Activated naive CD4-positive, alpha-beta T cell treated with anti-CD3 and anti-CD28 coated beads, Interleukin-2, amount 50 U/mL, for 16 hours (primary cell): ENCODE measurements at places on chromosomes 6 and 20.

- no peak for DNase-seq
These were observed 181.6 kb upstream of the ECI2 start for GRCh38 chr6:4316867-4317400.

GRCh38 chr20:14986026-14986655 lies 648.7 kb upstream of the FLRT3 start:
- DNase-seq, result no peak

DNA sequence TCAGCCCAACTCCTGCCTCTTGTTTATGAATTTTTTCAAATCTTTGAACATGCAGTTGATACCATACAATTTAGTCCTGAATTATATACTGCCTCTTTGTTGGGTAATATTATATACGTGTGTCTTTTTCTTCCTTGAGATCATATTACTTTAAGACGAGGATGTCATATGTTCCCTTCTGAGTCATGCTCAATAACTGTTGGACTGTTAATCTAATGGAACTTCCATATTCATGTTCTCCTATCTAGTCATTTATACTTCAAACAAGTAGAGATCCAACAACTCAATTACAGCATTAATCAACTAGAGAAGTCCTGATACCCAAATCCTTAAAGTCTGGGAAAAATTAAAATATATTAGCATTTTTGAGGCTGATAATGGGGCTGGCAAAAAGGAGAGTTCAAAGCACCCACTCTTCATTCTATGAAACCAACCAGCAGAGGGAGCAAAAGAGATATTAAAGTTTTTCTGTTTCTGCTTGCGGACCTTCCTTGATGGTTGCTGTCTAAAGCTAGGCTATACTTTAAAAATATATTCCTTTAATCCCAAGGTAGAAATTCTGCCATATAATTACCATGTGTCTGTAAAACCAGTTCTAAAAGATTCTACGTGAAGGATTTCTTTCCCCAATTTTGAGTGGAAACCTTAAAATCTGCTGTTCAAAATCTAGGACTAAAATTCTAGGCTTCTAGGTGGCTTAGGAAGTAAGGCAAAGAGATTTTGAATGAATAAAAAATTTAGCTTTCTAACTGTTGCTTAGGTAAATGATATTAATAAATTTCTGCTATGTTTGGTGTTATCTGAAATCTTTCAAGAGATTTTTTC lies 498.9 kb downstream of the BCKDHB start:
- DNase-seq, result no peak

DNA sequence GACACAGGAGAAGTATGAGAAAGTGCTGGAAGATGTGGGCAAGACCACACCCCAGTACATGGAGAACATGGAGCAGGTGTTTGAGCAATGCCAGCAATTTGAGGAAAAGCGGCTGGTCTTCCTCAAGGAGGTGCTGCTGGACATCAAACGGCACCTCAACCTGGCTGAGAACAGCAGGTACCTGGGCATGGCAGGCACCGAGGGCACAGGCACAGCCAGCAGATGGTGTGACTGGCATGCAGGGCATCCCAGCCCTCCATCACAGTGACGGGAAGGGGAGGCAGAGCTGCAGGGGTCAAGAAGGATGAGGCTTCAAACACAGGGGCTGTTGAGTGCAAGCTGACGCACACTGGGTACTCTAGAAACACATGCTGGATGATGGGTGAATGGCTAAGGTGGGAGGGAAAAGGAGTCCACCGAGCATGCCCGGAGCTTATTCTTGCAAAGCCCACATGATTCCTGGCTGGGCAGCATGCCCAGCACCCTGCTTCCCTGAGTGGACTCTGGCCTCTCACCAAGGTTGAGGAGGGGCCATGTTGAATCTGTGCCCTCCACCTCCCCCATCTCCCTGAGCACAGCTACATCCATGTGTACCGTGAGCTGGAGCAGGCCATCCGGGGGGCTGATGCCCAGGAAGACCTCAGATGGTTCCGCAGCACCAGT lies 26.3 kb downstream of the SPDEF start:
- DNase-seq, result no peak

- DNase-seq, result no peak
These were observed 205.1 kb upstream of the GMDS start for GRCh38 chr6:2450546-2450945.

DNA sequence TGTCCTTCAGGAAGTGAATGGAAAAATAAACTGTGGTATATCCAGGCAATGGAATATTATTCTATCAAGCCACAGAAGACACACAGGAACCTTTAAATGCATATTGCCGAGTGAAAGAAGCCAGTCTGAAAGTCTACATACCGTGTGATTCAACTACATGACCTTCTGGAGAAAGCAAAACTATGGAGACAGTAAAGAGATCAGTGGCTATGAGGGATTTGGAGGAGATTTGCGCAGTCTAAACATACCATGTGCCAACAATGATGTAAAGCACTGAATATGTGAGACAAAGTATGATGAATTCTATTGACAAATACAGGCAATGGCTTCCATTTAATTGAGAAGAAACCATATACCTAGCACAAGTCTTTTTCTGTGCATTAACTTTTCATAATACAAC lies 518.3 kb upstream of the ZNF337 start:
- DNase-seq, result no peak

DNA sequence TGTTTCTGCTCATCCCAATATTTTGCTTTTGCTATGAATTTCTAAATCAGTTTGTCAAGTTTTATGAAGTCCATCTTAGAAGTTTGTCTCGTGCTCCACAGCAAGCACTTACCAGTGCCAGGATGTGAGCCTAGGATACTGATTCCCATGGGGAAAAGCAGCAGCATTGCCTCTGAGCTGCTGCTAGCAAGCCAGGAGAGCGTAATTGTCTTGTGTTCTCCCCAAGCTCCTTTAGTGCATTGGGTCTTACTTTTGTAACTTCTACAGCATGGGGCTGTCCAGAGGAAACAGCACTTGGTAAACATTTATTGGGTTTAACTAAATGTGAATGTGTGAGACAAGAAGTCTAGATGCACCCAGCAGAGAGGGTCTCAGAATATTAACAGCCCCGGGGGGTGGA lies 76.1 kb downstream of the RNF182 start:
- no peak for DNase-seq

DNA sequence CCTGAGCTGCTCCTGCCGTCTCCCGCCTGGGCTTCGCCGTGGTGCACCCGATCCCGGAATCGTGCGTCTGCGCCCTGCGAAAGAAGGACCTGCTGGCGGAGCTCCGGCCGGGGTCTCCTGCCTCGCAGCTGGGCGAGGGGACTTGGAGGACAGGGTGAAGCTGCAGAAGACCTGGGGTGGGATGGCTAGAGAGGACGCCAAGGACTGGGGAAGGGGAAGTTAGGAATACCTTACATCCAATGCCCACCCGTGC lies 150.2 kb downstream of the PRL start:
- DNase-seq, result no peak

GRCh38 chr6:129672881-129673631 lies 36.9 kb downstream of the ARHGAP18 start:
- no peak for DNase-seq

DNA sequence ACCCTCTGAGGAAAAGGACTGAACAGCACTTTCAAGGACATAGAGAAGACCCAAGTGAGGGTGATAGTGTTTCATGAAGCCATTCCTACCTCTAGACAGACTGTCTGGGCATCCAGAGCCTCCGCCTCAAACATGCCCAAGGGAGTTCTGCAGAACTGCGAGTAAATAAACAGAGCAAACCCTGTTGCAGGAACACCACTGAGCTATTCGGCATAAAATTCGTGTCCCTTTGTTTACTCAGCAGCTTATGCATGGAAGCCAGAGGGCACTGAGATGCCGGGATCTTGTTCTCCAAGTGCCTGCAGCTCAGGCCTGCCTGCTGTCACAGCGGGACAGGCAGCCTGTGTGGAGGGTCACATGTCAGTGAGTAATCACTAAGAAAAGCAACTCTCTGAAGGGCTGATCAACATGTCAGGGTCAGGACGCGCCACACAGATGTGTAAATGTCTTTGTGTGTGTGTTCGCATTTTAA lies 164.9 kb upstream of the HEY2 start:
- no peak for DNase-seq

DNA sequence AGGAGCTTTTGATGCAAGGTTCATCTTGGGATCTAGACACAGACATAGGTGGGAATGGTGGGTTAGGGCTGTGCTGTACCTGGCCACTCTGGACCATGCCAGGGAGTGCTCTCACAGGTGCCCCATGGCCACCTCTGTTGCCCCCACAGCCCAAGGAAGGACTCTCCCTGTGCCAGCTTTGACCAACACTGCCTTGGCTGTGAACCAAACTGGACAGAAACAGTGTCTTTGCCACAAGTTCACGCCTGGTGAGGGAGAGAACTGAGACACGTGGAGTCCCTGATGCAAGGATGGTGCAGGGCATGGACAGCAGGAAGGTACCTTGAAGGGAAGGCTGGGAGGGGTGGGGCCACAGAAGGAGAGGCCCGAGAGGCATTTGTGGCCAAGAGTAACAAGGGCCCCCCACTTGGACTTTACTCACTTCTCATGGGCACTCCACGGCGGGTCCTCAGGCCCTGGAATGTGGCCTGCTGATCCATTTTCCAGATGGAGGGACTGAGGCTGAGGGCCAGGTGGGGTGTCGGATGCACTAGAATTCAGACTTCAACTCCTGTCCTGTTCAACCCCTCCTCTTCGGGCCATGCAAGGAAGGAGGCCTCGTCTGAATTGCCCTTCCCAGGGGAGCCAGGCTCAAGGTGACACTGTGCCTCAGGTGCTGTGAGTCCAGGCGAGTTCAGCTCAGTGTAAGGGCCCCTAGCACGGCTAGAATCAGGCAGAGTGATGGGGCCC lies 103.3 kb downstream of the YTHDF1 start:
- DNase-seq, result peak; percentile 4

- no peak for DNase-seq
These were observed 615.4 kb downstream of the MAFB start for GRCh38 chr20:40073535-40074111.

DNA sequence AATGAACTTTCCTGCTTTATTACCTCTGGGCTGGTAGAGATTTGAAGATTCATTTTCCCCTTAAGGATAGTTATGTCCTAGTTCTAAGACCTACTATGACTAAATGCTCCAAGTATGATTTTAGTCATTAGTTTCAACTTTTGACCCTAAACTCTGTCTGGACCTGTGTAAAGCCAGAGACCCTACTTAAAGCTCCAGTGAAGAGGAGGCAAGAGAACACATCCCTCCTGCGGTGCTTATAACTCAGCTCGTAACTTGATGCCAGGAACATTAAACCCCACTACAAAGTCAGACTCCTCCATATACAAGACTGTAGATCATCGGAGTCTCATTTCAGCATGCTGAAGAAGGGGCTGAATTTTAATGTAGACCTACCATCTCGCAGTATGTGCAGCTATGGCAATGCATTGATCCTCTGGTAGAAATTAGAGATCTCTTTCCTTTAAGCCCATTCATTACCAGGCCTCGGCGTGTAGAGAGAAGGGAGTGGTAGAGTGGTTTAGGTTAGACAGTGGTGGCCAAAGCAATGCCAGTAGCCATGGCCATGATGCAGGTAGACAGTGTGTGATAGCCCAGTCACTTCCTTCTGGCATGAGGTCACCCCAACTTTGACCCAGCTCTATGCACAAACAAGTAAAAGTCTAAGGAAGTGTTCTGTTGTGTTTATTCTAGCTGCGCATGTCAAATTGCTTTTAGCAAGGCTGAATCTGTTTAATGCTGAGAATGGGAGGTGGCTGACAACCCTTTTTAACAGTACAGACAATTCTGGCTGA lies 34.8 kb upstream of the MYB start:
- no peak for DNase-seq

- no peak for DNase-seq
These were observed 37.1 kb downstream of the KIF25 start for GRCh38 chr6:168034537-168034936.

- DNase-seq, result no peak
These were observed 42.1 kb upstream of the SRF start for GRCh38 chr6:43128926-43129325.

DNA sequence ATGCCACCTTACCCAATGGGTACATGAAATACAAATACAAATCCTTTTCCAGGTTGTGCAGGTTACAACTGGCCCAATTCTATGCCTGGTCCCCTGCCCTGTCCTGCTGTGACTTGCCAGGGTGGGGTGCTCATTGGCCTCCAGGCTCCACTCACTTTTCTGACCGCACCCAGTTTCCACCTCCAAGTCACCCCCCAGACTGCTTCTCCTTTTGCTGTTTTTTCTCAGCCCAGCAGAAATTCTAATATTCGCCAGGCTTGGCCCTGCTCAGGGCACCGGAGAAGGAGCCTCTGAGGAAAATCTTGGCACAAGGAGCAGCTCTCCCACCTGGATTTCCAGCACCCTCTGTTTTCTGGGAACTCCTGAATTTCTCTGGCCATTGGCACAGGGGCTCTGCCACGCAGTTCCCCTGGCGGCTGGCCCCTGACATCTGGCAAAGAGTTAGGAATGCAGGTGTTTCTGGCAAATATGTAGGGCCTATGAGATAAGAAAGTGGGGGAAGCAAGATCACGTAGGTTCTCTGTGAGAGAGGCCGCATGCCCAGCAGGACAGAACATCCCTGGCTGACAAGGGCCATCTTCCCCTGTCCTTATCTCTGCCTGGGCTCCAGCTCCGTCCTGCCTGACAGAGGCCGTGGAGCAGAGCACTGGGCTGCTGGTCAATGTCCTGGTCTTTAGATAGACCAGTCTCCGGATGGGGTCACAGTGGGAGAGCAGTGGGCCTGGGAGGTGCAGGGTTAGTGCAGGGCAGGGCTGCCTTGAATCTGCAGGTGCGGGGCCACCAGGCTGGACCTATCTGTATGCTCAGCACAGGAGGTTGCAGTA lies 2.9 kb upstream of the RAET1E start:
- no peak for DNase-seq

GRCh38 chr6:138261116-138261780 lies 43.0 kb upstream of the PBOV1 start:
- no peak for DNase-seq

- no peak for DNase-seq
These were observed 198.7 kb upstream of the ASCC3 start for GRCh38 chr6:101079696-101080270.

DNA sequence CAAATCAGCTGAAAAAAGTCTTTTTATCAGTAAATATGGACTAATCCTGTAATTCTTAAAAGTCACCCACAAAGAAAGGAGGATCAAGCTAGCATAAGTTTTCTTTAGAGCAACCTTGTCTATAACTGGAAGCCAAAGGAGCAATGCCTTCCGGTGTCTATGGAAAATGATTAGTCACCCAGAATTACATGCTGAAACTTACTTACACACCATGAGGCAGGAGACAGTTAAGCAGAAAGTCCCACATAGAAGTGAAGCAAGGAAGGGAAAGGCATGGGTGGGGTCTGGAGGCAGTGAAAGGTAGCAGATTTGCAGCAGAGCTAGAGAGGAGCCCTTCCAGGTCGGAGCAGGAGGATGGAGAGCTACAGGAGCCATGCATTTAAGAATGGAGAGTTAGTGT lies 153.7 kb upstream of the RIPOR2 start:
- no peak for DNase-seq

DNA sequence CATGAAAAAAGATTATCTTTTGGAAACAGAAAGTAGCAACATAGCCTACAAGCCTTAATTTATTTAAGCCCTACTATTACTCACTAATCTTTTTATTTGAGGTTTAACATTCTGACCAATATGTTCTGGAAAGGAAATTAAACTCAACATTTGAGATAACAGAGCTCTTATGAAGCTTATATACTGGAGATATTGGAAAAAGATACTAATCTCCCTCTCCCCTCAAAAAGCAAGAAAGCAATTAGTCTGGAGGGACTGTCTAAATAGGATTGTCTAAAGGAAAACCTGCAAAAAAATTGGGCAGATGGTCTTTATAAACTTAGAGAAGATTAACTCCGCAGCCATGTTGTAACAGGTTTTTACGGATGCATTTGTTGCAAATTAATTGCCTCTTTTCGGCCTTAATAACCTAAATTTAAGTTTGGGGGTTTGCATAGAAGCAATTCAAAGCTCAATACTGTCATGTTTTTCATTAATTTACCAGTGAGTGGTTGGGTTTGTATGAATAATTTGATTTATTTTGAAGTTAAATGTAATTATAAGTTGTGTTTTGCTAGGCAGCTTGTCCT lies 79.1 kb downstream of the SHLD1 start:
- DNase-seq, result no peak
